Heart left ventricle (tissue), 16 donors: ENCODE measurements at places on chromosomes 12 and 14. TPM values are rescaled to one million over a fixed set of nuclear protein-coding genes. Genes with fewer than 3 reads are reported as not detected.

DNA sequence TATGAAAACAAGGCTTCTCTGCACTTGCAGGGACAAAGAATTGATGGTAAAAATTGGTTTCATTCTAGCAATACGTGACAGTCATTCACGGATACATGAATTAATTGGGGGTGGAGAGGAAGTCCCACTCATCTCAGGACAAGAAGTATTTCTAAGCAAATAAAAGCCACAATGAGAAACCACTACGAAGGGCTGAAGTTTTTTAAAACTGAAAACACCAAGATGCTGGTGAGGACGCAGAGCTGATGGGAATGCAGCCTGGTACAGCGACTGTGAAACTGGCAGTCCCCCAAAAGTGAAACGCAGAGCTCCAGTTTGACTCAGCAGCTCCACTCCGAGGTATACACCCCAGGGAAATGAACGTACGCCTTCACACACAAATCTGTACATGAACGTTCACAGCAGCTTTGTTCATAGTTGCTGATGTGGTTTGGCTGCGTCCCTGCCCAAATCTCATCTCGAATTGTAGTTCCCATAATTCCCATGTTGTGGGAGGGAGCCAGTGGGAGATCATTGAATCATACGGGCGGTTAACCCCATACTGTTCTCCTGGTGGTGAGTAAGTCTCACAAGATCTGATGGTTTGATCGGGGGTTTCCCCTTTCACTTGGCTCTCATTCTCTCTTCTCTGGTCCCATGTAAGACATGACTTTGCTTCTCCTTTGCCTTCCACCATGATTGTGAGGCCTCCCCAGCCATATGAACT lies 89.0 kb downstream of the SCARB1 start:
- peaks cover 33% of the 10 kb centered on the region for H3K4me1 ChIP-seq
- no peaks in the 10 kb centered on the region for H3K36me3 ChIP-seq
- DNase-seq, result no peak
- no peaks in the 10 kb centered on the region for H3K27me3 ChIP-seq
- peak overlapping the region; percentile 32 for H3K4me3 ChIP-seq
- no peak overlapping the region for H3K27ac ChIP-seq

GRCh38 chr14:71942904-71943694 lies 10.9 kb downstream of the RGS6 start:
- H3K36me3 ChIP-seq, result no peaks in the 10 kb centered on the region
- H3K27me3 ChIP-seq, result no peaks in the 10 kb centered on the region
- H3K4me1 ChIP-seq, result no peaks in the 10 kb centered on the region
- no peak for DNase-seq
- no peak overlapping the region for H3K27ac ChIP-seq
- H3K4me3 ChIP-seq, result no peak overlapping the region

GRCh38 chr12:3604748-3605586 lies 114.0 kb downstream of the PRMT8 start:
- no peaks in the 10 kb centered on the region for H3K36me3 ChIP-seq
- no peak overlapping the region for H3K27ac ChIP-seq
- no peak overlapping the region for H3K4me3 ChIP-seq
- H3K4me1 ChIP-seq, result no peaks in the 10 kb centered on the region
- H3K27me3 ChIP-seq, result no peaks in the 10 kb centered on the region
- peak; percentile 83 for DNase-seq

GRCh38 chr14:92958373-92959188 lies 35.6 kb downstream of the CHGA start:
- no peak overlapping the region for H3K4me3 ChIP-seq
- H3K27me3 ChIP-seq, result no peaks in the 10 kb centered on the region
- H3K36me3 ChIP-seq, result peaks cover 28% of the 10 kb centered on the region
- H3K4me1 ChIP-seq, result peaks cover 12% of the 10 kb centered on the region

The TMEM233 gene
- total RNA-seq, result 0.91 TPM

GRCh38 chr12:59149995-59150642 lies 229.8 kb upstream of the LRIG3 start:
- H3K27me3 ChIP-seq, result no peaks in the 10 kb centered on the region
- no peaks in the 10 kb centered on the region for H3K4me1 ChIP-seq
- no peak overlapping the region for H3K27ac ChIP-seq
- no peaks in the 10 kb centered on the region for H3K36me3 ChIP-seq

- H3K4me3 ChIP-seq, result no peak overlapping the region
- no peak for DNase-seq
- H3K27me3 ChIP-seq, result no peaks in the 10 kb centered on the region
- H3K36me3 ChIP-seq, result no peaks in the 10 kb centered on the region
- peaks cover 63% of the 10 kb centered on the region for H3K4me1 ChIP-seq
- no peak overlapping the region for H3K27ac ChIP-seq
Observed at GRCh38 chr12:108616941-108617858, 16.5 kb downstream of the SELPLG start.

The TEX52 gene
- not detected for total RNA-seq

- H3K27me3 ChIP-seq, result peaks cover 62% of the 10 kb centered on the region
- H3K4me1 ChIP-seq, result no peaks in the 10 kb centered on the region
- H3K36me3 ChIP-seq, result no peaks in the 10 kb centered on the region
Observed at GRCh38 chr12:132451172-132451835, 38.6 kb upstream of the FBRSL1 start.

The PDE3A gene
- 238 TPM for total RNA-seq

GRCh38 chr12:11543457-11544158 lies 105.9 kb upstream of the ETV6 start:
- H3K36me3 ChIP-seq, result no peaks in the 10 kb centered on the region
- peaks cover 7% of the 10 kb centered on the region for H3K4me1 ChIP-seq
- H3K4me3 ChIP-seq, result no peak overlapping the region
- no peak overlapping the region for H3K27ac ChIP-seq
- no peak for DNase-seq

The TMEM30B gene
- total RNA-seq, result 0.23 TPM

DNA sequence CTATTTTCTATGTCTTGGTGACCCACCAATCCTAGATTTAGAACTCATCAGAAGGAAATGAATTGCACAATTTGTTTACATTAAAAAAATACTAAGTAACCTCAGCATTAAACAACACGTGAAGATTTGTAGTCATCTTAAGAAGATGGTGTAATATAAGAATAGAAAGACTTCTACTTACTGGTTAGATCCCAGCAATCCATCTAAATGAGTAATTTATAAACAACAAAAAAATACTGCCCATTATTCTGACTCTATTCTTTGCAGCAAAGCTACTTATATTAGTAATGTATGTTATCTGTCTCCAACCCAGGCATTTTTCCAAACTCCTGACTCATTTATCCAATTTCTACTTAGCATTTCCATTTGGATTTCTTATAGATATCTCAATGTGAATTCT lies 67.8 kb downstream of the CD163L1 start:
- H3K27ac ChIP-seq, result no peak overlapping the region
- no peak overlapping the region for H3K4me3 ChIP-seq
- H3K27me3 ChIP-seq, result peaks cover 3% of the 10 kb centered on the region
- H3K36me3 ChIP-seq, result no peaks in the 10 kb centered on the region

DNA sequence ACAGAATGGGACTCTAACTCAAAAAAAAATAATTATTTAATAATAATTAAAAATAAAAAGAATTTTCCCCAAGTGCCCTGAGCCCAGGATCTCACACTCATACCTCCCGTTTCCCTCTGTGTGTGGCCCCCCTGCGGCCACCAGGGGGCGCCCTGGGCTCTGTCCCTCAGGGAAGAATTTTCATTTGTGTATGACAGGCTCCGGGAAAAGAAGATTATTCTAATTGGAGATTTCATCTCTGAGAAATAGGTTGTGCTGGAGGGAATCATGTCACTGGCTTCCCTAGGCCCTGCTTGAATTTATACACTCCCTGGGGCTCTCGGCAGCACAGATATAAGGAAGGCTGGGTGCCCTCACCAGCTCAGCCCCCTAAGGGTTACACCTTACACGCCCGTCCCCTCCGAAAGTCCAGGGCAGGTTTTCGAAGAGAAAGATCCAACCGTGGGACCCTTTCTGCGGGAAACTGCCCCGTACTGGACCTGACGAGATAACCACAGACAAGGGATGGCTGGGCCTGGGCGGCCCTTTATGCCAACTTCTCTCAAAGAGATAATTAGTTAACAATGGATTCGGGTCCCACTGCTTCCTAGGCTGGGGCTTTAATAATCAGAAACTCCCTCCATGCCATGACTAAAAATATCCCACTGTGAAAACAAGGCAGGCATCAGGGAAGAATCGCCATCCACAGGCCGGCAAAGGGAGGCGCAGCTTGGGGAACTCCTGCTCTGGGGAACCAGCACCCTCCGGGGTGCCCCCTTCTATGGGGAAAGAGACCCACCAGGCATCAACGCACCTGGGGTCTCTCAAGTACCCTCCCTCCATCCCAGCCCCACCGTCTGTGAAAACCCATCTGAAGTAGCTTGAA lies 80.7 kb downstream of the KDM2B start:
- H3K4me3 ChIP-seq, result peak overlapping the region; percentile 29
- peak; percentile 84 for DNase-seq
- H3K27ac ChIP-seq, result peak overlapping the region; percentile 84
- H3K36me3 ChIP-seq, result peaks cover 5% of the 10 kb centered on the region

GRCh38 chr14:66036547-66036946 lies 449.6 kb upstream of the CCDC196 start:
- no peak for DNase-seq
- H3K4me3 ChIP-seq, result no peak overlapping the region
- no peaks in the 10 kb centered on the region for H3K27me3 ChIP-seq
- no peaks in the 10 kb centered on the region for H3K4me1 ChIP-seq
- no peaks in the 10 kb centered on the region for H3K36me3 ChIP-seq

The KRT78 gene
- not detected for total RNA-seq

The EXOC3L4 gene
- not detected for total RNA-seq

The ZBTB42 gene
- 7.4 TPM for total RNA-seq

The CSRP2 gene
- total RNA-seq, result 36.7 TPM

DNA sequence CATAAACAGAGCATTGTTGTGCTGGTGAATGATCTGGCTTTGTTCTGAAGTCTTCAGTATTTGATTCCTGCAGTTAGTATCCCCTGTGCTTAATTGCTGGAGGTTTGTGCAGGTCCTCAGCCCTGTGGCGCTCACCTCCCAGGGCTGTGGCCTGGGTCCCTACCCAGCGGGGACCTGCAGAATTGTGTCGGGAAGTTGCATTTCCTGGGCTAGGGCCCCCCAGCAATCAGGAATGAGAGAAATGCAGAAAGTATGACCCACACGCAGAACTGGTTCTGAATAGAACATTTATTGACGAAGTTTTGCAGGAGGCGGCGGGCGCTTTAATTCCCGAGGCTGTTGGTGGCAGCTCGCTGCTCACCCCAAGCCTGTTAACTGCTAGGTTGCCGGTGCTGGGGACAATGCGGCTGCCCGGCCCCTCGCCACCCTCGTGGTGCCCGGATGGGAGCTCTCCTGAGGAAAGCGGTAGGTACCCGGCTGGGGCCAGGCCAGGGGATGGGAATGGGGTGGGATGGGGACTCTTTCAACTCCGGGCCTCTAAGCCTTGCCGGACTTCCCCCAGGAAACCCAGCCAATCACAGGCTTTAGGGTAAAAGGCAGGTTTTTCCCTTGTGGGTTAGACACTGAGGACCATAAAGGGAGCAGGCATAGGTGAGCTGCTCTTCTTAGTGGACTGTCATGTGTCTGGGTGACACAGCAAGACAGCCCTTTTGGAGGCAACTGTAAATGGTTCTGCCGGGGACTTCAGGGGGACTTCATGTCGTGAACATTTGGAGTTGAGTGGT lies 11.6 kb downstream of the PLEKHG3 start:
- peak overlapping the region; percentile 41 for H3K4me3 ChIP-seq
- DNase-seq, result peak; percentile 59
- no peaks in the 10 kb centered on the region for H3K27me3 ChIP-seq
- H3K4me1 ChIP-seq, result peaks cover 34% of the 10 kb centered on the region
- H3K27ac ChIP-seq, result peak overlapping the region; percentile 63

DNA sequence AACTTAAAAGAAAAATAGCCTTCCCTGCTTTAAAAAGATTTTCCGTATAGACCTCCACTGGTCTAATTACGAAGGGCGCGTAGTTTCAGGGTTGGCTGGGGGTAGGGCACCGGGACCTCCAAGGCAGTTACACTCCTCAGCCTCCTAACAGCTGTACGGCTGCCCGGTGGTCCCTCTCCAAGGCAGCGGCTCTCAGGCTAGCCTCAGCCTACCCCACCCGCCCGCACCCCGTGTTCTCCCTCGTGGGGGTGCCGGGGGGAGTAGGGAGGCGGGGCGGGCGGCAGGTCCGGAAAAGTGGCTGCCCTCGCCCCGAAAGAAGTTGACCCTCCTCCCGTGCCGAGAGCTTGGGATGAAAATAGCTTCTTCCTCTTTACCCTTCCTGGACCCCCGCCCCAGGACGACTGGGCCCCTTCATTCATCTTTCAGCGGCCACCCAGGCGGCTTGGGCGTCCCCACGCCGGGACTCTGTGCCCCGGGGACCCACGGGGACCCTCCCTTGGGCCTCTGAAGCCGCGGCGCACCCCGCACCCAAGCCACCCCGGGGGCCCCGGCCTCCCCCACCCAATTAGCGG lies 991 bp upstream of the RCOR1 start:
- H3K36me3 ChIP-seq, result no peaks in the 10 kb centered on the region
- peak overlapping the region; percentile 84 for H3K4me3 ChIP-seq
- peak overlapping the region; percentile 98 for H3K27ac ChIP-seq
- H3K27me3 ChIP-seq, result no peaks in the 10 kb centered on the region
- peaks cover 6% of the 10 kb centered on the region for H3K4me1 ChIP-seq
- peak; percentile 54 for DNase-seq

DNA sequence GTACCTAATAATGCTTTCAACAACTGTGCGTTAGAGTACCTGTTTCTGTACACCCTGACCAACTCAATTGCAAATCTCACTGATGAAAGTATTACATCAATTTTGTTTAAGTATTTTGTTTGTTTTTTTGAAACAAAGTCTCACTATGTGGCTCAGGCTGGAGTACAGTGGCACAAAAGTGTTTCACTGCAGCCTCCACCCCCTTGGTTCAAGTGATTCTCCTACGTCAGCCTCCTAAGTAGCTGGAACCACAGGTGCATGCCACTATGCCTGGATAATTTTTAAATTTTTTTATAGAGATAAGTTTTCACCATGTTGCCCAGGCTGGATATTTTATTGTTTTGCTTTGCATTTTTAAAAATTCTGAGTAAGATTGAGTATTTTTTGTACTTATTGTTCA lies 46.7 kb downstream of the YEATS4 start:
- DNase-seq, result no peak
- no peaks in the 10 kb centered on the region for H3K27me3 ChIP-seq
- H3K4me3 ChIP-seq, result no peak overlapping the region
- no peaks in the 10 kb centered on the region for H3K4me1 ChIP-seq
- H3K36me3 ChIP-seq, result no peaks in the 10 kb centered on the region

GRCh38 chr12:32443491-32443890 lies 44.1 kb downstream of the FGD4 start:
- no peak for DNase-seq
- no peak overlapping the region for H3K27ac ChIP-seq
- peaks cover 17% of the 10 kb centered on the region for H3K4me1 ChIP-seq
- no peak overlapping the region for H3K4me3 ChIP-seq
- H3K27me3 ChIP-seq, result no peaks in the 10 kb centered on the region

DNA sequence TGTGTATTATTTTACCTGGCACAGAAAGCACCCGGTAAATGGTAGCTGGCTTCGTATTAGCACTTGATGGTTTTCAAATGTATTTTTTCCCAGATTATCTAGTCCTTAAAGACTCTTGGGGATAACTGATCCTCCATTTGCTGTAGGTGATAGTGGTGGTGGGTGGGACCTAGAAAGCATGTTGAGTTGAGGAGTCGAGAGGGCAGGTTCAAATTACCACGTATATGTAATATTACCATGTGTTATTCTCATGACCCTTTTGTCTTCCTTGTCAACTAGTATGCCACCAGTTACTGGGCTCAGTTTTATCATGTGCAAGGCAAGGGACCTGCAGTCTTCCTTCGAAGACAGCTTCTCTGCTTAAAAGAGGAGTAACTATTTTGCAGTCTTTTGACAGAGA lies 1.8 kb downstream of the GLRX5 start:
- peak overlapping the region; percentile 77 for H3K27ac ChIP-seq
- no peaks in the 10 kb centered on the region for H3K27me3 ChIP-seq
- peaks cover 61% of the 10 kb centered on the region for H3K4me1 ChIP-seq
